ENCODE measurements at places on chromosomes 3 and 15.
A peak's percentile ranks its signal among the peaks of the same experiment; 100 is the strongest.

DNA sequence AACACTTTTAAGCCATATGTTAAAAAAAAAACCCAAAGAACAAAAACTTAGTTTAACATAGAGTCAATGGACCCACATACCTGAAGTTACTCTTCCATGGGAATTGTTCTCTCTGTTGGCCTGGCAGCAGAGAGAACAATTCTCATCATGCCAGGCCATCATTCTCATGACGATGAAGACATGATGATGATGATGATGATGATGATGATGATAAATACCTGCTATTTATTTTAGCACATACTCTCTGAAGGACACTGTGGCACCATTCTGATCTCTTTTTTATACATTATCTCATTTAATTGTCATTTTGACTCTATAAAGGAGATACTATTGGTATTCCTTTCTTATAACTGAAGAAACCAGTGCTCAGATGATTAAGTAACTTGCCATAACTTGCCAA lies 366.9 kb downstream of the MFSD1 start:
- no peak for DNase-seq

DNA sequence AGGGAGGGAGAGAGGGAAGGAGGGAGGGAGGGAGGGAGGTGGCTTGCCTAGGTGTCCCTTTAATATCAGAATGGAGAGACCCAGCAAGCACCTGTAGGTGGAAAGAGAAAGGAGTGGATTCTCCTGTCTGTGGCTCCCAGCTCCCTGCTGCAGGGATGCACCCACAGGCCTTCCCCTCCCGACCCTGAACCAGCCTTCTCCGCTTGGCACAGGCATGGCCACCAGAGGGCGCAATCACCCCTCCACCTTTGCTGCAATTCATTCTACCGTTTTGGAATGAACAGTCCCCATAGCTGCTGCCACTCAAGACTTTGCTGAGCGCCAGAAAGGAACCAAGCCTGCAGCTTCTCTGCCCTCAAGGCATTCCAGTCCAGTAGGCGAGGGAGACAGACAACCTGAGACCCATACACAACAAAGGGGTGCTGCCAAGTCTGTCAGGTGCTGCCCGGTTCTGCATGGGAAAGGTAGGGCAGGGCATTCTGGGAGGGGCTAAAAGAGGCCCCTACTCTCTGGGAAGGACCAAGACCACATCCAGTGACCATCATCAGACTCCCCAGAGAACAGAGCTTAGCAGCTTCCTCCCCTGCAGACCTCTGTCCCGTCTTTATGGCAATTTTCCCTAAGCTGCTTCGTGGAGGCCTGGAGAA lies 4.9 kb downstream of the TLR9 start:
- peak; percentile 77 for DNase-seq

- no peak for DNase-seq
Observed at GRCh38 chr3:10348404-10348721, 27.5 kb upstream of the SEC13 start.

- peak; percentile 71 for DNase-seq
Observed at GRCh38 chr15:38072348-38073177, 138.1 kb downstream of the TMCO5A start.

- no peak for DNase-seq
Observed at GRCh38 chr3:120926146-120926545, 18.1 kb downstream of the STXBP5L start.

GRCh38 chr3:4571690-4572334 lies 78.7 kb downstream of the ITPR1 start:
- no peak for DNase-seq

DNA sequence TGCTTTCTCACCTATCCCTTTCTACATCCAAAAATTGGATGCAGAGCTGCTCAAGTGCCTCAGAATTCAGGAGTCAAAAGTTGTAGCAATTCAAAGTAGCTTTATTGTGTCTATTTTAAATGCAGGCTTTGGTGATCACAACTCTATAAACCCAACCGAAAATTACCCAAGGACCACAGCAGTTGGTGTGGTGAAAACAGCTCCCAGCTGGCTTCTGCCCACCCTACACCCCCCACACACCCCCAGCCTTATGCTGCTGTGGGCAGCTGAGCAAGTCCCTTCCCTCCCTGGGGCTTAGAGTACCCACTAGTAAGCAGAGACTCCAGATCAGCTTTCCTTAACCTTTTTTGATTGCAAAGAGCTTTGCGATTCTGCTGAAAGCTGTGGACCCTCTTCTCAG lies 5.8 kb upstream of the HES1 start:
- DNase-seq, result no peak

DNA sequence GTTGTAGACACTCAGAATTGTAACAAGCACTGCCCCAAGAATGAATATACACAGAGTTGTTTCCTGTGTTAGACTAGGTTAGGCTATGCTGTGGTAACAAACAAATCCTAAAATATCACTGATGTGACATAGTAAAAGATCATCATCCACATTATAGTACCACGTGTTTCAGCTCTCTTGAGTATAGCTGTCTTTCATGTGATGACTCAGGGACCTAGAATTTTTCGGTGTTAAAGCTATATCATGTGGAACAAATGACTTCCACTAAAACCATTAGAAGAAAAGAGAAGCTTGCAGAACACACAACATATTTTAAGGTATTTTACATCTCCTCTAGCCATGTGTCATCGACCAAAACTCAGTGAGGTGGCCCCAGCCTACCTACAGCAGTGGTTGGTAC lies 307.9 kb upstream of the RBMS3 start:
- DNase-seq, result peak; percentile 43

DNA sequence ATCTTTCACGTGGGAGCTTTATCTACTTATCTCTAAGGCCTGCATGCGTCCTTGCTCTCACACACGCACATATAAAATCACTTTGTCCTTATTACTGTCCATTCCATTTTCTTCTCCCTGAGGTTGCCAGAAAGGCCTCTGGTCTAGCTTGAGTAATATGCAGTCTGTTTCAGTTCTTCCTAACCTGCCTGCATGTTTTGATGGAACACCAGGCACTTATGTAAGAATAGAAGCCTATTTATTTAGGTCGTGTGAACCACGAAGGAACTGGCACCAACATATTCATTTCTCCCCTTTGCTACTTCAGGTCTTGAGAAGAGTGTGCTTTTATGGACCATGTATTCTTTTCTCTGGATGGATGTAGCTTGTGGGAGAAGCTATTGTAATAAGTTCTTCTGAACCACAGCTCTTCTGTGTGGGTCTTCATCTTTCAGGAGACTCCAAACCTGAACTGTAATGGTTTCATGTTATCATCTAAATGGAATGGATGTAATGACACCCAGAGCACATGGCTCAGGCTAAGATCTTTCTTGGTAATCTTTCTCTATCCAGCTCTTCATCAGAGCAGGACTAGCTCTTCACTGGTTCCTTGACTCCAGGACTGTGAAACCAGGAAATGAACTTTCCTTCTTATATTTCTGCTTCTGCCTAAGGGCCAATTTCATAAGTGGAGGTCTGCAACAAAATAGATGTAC lies 53.8 kb downstream of the UBE2E2 start:
- DNase-seq, result peak; percentile 29

- no peak for DNase-seq
Observed at GRCh38 chr3:139355891-139356290, 12.1 kb downstream of the MRPS22 start.

DNA sequence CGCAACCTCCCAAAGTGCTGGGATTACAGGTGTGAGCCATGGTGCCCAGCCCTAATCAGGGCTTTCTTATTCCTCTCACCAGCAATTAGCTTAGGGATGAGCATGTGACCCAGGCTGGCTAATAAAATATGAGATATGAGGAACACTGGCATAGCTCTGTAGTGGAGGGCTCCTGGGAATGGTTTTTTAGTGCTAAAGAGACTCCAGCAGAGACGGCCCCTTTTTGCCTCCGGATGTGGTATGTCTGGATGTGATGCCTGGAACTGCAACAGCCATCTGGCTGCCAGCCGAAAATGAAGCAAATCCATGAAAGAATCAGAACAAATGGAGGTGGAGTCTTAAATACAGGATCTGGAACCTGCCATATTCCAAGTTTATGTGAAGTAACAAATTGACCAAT lies 69.1 kb upstream of the MAGI1 start:
- DNase-seq, result peak; percentile 82

GRCh38 chr15:45156744-45157455 lies 27.1 kb downstream of the DUOX1 start:
- DNase-seq, result peak; percentile 83

DNA sequence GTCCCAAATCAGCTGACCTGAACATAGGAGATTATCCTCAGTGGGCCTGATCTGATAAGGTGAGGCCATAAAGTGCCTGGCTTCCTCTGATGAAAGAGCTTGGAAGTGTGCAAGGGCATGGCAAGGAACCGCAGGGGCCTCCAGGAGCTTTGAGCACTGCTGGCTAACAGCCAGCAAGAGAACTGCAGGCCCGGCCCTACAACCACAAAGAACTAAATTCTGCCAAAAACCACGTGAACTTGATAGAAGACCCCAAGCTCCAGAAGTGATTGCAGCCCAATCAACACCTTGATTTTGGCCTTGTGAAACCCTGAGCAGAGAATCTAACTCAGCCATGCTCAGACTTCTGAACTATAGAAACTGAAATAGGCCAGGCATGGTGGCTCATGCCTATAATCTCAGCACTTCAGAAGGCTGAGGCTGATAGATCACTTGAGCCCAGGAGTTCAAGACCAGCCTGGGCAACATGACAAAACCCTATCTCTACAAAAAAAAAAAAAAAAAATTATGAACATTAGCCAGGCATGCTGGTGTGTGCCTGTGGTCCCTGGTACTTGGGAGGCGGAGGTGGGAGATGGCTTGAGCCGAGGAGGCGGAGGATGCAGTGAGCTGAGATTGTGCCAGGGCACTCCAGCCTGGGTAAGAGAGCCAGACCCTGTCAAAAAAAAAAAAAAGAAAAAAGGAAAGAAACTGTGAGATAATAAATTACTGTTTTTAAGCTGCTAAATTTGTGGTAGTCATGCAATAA lies 7.7 kb upstream of the DIS3L start:
- no peak for DNase-seq

DNA sequence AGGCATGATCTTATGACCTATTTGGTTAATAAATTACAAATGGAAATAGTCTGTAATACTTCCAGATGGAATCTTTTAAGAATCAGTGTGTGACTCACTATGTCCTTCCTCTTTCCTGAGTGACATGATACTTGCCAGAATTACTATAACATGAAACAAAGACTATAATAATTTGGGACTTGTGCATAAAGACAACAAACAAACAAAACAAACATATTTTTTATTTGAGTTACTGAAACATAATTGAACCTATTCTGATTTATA lies 1268.1 kb downstream of the OTOL1 start:
- DNase-seq, result peak; percentile 10

DNA sequence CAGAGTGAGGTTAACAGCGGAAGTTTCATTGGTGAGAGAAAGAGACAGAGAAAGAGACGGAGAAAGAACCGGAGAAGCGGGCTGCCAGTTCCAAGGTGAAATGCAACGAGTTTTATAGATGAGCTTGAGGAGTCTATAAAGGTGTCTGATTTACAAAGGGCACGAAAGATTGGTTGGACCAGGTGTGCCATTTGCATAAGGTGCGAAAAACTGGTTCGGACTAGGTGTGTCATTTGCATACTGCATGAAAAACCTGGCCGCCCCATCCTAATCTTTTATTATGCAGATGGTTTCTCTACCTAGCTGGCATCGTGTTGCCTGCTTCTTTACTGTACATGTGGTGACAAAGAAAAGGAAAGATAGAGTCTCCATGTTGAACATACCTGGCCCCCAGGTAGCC lies 253.8 kb upstream of the IGF1R start:
- no peak for DNase-seq

DNA sequence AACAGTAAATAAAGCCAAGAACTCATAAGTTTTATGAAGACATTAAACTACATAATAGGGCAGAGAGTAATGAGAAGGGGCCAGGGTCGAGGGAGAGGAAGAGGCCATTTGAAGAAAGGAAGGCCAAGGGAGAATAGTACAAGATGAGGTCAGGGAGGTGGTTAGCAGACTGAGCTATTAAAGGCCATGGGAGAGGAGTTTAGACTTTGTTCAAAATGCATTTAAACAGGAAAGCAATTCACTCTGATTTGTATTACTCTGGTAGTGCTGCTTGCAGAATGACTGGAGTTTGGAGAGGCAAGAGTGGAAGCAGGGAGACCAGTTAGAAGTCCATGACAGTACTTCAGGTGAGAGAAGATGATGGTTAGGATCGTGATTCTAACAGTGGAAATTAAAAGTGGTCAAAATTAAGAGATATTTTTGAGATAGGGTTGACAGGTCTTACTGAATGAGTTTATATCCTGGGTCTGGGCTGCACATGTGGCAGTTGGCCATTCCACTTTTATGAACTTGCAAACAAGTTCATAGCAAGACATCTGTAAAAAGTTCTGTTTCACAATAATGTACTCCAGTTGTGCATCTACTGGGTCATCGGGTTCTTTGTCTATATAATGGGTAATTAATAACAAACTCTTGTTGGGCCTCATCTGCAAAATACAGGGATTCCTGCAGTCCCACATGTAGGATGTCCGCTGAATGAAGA lies 16.3 kb downstream of the PPP2R3A start:
- DNase-seq, result peak; percentile 23
